Karpas-422 (cell line): ENCODE measurements at places on chromosomes 16 and 17.

- DNase-seq, result no peak
These were observed 9.3 kb downstream of the HEXIM2 start for GRCh38 chr17:45170931-45171337.

DNA sequence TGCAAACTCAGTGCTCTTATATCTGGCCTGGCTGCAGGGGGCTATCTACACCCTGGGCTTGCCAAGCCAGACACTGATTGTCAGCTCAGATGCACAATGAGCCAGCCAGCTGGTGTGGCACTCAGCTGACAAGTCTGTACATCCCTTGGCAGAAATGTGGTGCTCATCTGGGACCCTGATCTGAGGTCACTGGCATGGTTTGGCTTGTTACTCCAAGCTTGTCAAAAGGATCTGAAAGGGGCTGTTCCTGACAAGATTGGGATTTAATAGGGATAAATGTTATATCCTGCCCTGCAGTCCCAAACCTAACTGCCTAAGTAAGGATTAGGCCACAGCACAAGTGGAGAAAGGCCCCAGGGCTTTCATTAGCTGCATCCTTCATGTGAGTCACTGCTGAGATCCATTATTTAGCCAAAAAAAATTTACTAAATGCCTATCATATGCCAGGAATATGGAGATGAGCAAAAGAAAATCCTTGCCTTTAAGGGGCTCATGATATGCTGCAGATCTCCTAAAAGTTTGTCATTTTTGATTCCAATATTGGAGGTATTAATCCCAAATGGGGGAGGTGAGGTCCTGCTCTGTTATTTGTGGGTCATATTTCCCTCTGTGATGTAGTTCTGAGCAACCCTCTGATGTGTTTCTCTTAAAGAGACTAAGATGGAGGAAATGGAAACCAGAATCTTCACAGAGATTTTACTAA is 6.3 kb downstream of the SLC6A2 start:
- DNase-seq, result no peak

- DNase-seq, result no peak
These were observed 148.2 kb downstream of the CPPED1 start for GRCh38 chr16:12655537-12655936.

GRCh38 chr17:17834974-17835373 is 1.8 kb downstream of the SREBF1 start:
- no peak for DNase-seq

DNA sequence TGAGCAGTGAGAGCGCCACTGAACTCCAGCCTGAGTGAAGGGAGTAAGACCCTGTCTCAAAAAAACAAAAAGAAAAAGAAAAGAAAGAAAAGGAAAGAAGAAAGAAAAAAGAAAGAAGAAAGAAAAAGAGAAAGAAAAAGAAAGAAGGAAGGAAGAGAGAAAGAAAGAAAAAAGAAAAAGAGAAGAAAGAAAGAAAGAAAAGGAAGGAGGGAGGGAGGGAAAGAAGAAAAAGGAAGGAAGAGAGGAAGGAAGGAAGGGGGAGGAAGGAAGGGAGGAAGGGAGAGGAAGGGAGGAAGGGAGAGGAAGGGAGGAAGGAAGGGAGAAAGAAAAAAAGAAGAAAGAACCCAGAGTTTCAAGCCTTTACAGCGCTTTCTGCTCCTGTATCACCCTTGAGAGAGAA is 19.1 kb downstream of the GINS3 start:
- DNase-seq, result no peak

GRCh38 chr16:79717333-79718137 is 117.0 kb upstream of the MAF start:
- DNase-seq, result no peak

DNA sequence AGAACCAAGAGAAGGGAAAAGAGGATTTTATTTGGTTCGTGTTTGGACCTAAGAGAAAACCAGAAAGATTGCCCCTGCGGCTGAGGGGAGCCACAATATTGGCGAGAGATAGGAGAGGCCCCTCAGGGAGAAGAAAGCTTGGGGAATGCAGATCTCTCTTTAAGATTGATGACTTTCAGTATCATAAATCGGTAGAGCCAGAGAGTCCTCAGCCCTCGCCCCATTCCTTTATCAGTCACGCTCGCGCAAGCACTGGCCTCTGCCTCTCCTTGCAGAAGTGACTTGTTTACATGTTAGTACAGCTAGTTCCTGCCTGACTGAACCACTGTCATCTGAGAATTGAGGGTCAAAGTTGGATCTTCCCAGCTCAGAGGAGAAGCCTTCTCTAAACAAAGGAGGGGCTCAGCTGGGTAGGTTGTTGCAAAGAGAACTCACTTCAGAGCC is 21.5 kb upstream of the KRT19 start:
- DNase-seq, result no peak
